ENCODE measurements at places on chromosomes 4 and X.

GRCh38 chr4:159191989-159192388, 89.1 kb downstream of the RAPGEF2 start:
- no peak for DNase-seq

GRCh38 chrX:11437642-11438379, 144.6 kb downstream of the AMELX start:
- no peak for DNase-seq

- no peak for DNase-seq
Measured at GRCh38 chr4:2850966-2851798, 7.5 kb downstream of the ADD1 start.

- no peak for DNase-seq
Measured at GRCh38 chrX:80765220-80765625, 44.5 kb downstream of the BRWD3 start.
